ENCODE measurements at places on chromosomes 12 and 14.

DNA sequence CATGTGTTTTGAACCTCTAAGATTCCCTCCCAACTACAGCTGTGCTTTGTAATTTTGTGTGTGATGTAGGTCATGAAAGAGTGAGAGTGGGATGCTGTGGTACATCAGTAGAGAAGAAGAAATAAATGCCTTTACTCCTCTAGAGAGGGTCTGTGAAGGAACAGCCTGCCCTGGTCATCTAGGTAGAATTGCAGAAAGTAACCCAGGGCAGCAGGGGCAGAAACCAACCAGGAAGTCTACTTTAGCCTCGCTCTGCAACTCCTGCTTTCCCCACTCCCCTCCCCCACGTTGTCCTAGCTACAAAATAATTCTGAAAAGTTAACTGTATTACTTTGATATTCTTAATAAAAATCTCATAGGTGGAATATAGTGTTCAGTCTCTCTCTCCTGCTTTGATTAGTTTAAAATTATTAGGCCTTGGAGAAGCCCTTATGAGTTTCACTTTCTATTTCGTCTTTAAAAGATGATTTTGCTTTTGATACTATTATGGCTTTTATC, 7.5 kb downstream of the TBK1 start:
- no peak for DNase-seq

DNA sequence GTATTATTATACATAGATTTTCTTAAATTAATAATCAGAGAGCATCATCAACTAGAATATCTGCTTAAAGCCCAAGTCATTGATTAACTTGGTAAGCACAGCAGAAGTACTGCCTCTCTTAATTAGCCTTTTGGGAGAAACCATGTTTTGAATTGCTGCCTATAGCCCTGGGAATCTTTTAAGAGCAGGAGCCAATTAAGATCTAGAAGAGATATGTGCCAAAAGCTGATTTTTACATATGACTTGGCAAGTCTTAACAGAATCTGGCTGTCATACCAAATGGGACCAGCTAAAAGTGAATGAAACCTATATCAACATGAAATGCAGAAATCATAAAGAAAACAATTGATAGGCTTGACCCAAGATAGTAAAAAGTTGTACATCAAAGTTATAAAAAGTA, 23.2 kb upstream of the WNK1 start:
- DNase-seq, result no peak

GRCh38 chr14:73726025-73726961, 12.1 kb upstream of the PNMA1 start:
- peak; percentile 48 for DNase-seq

- DNase-seq, result no peak
These were observed 3.7 kb upstream of the USP15 start for GRCh38 chr12:62256408-62257096.

- peak; percentile 16 for DNase-seq
These were observed 883 bp upstream of the CDCA4 start for GRCh38 chr14:105021656-105022275.

- DNase-seq, result no peak
These were observed 60.4 kb downstream of the TTC7B start for GRCh38 chr14:90755661-90756304.

DNA sequence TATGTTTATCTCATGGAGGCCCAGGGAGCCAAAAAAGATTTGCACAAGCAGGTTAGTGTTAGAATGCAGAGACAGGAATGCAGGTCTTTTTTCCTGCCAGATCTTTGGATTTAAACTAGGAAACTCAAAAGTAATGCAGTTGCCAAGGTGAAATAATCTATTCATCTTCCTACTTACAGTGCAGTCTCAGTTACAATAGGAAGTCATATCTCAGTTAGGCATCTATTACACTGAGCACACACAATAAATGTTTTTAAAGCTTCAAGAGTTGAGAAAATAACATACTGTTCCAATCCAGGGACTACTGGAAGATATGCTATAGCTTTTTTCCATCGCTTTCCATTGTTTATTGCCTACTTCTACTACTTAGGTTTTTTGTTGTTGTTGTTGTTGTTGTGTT, 279.3 kb upstream of the E2F7 start:
- no peak for DNase-seq

- DNase-seq, result no peak
These were observed 192.8 kb downstream of the NRXN3 start for GRCh38 chr14:78363008-78363407.

- DNase-seq, result no peak
These were observed 18.7 kb downstream of the SART3 start for GRCh38 chr12:108542320-108542719.

- DNase-seq, result no peak
These were observed 197.1 kb downstream of the BTG1 start for GRCh38 chr12:91948504-91948903.

GRCh38 chr14:31323419-31323818, 96.9 kb downstream of the HEATR5A start:
- no peak for DNase-seq

DNA sequence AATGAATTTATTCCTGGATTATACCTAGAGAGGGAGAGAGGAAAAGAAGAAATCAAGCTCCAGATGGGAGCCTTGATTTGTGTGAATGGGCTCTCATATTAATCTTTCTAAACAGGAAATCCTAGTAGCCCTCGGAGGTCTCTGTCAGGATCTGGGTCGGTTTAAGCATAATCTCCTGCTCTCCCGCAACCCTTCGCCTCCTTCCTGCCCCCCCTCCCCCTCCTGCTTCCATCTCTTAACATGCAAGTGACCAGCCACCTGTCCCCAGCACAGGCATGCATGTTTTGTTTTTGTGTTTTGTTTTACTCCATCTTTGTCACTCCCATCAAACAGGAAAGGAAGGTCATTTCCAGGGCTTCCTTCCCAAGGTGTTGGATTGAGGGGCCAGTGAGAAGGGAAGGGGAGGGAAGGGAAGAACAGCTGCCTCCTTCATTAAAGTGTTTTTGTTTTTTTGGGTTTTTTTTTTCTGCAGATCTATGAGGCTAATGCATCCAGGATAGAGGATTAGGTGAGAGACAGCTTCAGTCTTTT, 4.8 kb upstream of the KCNA5 start:
- no peak for DNase-seq

DNA sequence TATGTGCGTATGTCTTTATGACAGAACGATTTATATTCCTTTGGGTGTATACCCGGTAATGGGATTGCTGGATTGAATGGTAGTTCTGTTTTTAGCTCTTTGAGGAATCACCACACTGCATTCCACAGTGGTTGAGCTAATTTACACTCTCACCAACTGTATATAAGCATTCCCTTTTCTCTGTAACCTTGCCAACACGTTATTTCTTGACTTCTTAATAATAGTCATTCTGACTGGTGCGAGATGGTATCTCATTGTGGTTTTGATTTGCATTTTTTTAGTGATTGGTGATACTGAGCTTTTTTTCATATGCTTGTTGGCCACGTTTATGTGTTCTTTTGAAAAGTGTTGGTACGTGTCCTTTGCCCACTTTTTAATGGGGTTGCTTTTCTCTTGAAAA, 49.7 kb downstream of the FRS2 start:
- no peak for DNase-seq

DNA sequence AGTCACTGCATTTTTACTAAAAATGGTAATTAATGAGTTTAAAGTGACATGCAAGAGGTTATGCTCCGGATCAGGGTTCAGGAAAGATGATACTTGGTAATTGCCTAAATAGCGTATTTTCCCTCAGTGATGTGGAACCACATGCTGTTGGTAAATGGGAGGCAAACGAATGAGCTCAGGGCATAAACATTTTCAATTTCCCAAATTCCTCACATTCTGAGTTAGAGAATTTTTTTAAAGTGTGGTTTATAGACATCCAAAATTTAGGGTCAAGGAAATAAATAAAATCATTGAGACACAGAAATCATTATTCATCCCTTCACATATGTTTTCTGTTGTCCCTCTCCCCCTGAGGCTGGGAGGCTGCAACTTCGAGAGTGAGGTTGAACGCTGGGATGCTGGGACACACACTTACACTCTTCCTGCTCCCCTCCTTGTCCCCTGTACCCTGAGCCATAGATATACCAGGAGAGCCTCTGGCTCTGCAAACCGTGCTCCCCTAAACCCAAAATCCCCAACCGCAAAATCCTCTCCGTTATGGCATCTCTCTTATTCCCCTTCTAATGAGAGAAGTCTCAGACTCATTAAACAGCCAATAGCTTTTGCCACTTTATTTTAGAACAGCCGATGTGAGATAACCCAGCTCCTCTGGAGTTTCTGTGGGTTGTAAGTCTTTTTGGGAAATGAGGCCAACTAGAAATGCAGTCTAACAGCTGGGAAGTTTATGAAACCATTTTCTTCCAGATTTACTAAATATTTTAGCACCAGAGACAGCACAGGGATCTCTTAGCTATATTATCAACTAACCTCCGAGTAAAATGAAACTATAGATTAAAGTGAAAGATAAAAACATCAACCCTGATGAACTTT, 21.4 kb upstream of the ADGRD1 start:
- no peak for DNase-seq

DNA sequence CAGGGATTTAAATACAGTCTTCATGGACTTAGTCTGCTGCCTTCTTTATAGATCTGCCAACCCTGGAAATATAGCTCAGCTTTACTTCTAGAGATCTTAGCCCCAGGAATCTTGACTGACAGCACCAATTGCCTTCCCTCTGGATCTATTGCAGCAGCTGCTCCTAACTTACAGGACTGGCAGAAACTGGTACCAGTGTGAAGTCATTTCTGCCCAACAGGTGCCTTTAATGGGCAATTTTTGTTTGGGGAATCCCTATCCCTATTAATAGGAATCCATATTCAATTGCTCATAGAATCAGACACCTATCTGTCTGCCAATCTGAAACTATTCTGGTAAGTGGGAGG, 27.2 kb downstream of the SPX start:
- DNase-seq, result no peak

- DNase-seq, result no peak
These were observed 1.5 kb upstream of the RPAP3 start for GRCh38 chr12:47707355-47707754.

GRCh38 chr14:26996246-26996645, 398.4 kb upstream of the NOVA1 start:
- no peak for DNase-seq

DNA sequence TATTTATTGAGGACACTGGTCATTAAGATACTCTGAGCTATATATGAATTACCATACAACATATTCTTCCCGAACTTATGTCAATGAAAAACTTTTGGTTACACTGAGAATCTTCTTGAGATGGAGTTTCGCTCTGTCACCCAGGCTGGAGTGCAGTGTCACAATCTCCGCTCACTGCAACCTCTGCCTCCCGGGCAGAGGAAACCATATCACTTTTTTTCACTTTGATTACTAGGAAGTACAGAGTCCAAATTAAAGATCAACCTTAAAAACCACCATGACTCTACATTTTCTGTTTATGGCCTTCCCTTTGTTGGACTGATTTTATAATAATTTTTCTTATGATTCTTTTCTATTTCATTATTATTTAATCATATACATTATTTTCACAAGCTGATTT, 336.5 kb downstream of the FSCB start:
- DNase-seq, result no peak

- no peak for DNase-seq
These were observed 10.7 kb downstream of the CEP170B start for GRCh38 chr14:104875811-104876210.

DNA sequence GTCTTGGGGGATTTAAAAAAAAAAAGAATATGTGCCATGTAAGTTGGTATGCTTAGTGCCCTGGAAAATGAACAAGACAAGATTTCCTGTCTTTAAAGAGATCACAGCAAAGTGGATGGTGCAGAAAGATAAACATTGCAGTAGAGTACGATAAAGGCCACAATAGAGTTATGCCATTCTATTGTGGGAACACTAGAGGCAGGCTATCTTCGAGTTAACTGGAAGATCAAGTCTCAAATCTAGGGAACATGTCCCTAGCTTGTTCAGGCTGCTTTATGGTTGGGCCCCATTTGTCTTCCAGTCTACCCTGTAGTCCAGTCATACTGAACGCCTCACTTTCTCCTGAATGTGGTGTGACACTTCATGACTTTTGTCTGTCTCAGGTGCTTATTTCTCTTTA, 18.7 kb upstream of the CCT2 start:
- DNase-seq, result no peak

DNA sequence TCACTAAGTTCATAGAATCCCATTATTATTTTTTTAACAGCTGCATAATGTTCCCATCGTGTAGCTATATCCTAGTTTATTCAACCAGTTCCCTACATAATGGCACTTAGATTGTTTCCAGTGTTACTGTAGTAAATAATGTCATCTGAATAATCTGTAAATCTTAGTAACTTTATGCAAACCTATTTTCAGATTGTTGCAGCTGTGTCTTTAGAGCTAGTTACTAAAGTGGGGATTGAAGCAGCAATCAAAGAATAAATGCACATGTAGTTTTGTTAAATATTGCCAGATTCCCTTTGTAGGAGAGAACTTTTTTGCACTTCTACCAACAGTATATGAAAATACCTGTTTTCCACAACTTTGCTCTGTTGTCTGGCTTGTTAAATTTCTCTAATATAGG, 13.1 kb downstream of the ARID2 start:
- DNase-seq, result no peak

DNA sequence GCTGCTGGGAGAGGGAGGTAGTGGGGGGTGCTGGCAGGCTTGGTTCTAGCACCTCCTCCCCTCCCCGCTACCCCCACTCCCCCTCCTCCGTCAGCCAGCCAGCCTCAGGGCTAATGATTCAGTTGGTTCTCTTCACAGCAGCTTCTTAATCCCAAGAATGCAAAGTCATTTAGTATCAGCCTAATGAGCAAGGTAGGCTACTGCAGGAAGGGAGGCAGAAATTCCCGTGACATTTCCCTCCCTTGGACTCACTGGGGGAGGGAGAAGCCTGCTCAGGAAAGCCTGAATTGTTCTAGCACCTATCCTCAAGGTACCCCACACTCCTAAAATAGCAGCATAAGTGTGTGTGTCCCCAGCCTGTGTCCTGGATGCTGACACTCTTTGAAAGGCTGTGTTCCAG, 29.8 kb downstream of the ITPK1 start:
- no peak for DNase-seq

Data from RCC 7860 (cell line).